ENCODE measurements at places on chromosomes 2 and 18. TPM values are rescaled to one million over a fixed set of nuclear protein-coding genes. Genes with fewer than 3 reads are reported as not detected.

Gene CDH7
- total RNA-seq, result not detected

Gene PLCL1
- total RNA-seq, result 3.2 TPM

Gene MRO
- total RNA-seq, result 1.8 TPM

Gene RNF144A
- 15.9 TPM for total RNA-seq

Gene SPATA3
- not detected for total RNA-seq

Gene DSEL
- total RNA-seq, result 157 TPM

Gene CCNYL1
- 14.1 TPM for total RNA-seq

Gene FAM161A
- 3.2 TPM for total RNA-seq

Gene COX5B
- 214 TPM for total RNA-seq

Gene EMILIN1
- 138 TPM for total RNA-seq

Gene VPS54
- total RNA-seq, result 20.6 TPM

Gene EPHA4
- total RNA-seq, result 12.7 TPM

Gene MSGN1
- total RNA-seq, result not detected

Gene CHRND
- total RNA-seq, result not detected

Gene IL1RL2
- total RNA-seq, result 1.2 TPM

Gene SERPINE2
- 658 TPM for total RNA-seq

Gene ANKRD23
- total RNA-seq, result 1.8 TPM

Gene ETAA1
- 20.6 TPM for total RNA-seq

Gene AMER3
- total RNA-seq, result not detected

Gene PSD4
- 1.8 TPM for total RNA-seq

Gene MYO1B
- 246 TPM for total RNA-seq

Gene SLC23A3
- total RNA-seq, result 1.4 TPM

Gene RFTN2
- 14.5 TPM for total RNA-seq

Gene IMPACT
- 34.7 TPM for total RNA-seq

Gene LOXHD1
- not detected for total RNA-seq

Gene ZBTB7C
- 0.36 TPM for total RNA-seq

Gene SULT1C4
- total RNA-seq, result not detected

Gene GREB1
- 1.1 TPM for total RNA-seq

Gene TACR1
- 0.29 TPM for total RNA-seq

Gene KCTD18
- 33.7 TPM for total RNA-seq

Gene IRS1
- total RNA-seq, result 24.5 TPM

Gene KCNF1
- not detected for total RNA-seq

Gene EFHD1
- total RNA-seq, result 2.4 TPM

Gene FAM228A
- 1.4 TPM for total RNA-seq

Gene KCTD1
- 14.4 TPM for total RNA-seq

Gene GPR45
- not detected for total RNA-seq

Gene LIPT1
- 7.4 TPM for total RNA-seq

Gene MPP4
- total RNA-seq, result 2.1 TPM

Gene LONRF2
- under 0.01 TPM for total RNA-seq

Gene CD8B2
- not detected for total RNA-seq

Gene APCDD1
- total RNA-seq, result 1.8 TPM

Gene POTEJ
- total RNA-seq, result not detected

Gene CXCR1
- total RNA-seq, result not detected

Gene SCYGR4
- total RNA-seq, result not detected
